Right cardiac atrium (tissue), 5 donors: ENCODE measurements at places on chromosomes 2 and 18.

GRCh38 chr2:1856922-1857321 is 112.6 kb upstream of the PXDN start:
- no peak for DNase-seq

- DNase-seq = no peak
Measured at GRCh38 chr2:130806370-130806769, 30.3 kb upstream of the ARHGEF4 start.

- no peak for DNase-seq
Measured at GRCh38 chr2:38997781-38998180, 108.1 kb downstream of the ARHGEF33 start.

- no peak for DNase-seq
Measured at GRCh38 chr2:111710085-111710484, 173.9 kb downstream of the ANAPC1 start.

DNA sequence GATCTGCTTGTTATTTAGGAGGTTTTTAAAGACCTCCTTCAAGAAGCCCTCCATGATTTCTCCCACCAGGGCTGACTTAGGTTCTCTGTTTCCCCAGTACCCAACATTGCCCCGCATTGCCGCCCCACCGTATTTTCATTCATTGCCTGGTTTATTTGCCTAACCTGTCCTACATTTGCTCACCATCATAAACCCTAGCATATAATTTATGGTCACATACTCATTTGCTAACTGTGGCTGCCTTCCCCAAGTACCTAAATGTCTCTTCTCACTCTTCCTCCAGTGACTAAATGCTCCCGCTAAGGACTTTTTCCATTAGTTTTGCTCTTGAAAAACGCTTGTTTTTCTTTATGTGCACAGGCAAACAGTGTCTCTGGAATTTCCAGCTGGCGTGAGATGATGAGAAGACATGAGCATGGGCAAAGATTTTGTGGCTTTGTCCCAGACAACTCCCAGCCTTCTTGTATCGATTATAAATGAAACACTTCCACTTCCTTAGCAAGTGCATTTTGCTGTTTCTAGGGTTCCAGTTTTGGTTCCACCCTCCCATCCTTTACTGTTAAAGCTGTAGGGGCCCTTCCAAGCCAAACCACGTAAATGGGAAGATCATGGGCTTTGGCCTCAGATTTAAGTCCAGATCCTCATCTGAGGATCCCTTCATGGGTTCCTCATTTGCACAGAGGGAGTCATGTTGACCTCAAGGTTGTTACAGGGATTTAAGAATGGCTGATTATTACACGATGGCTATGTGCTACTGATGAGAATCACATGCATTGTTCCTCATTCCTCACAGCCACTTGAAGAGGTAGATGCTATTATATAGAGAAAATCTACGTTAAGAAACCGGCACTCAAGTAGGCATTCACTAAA is 21.0 kb upstream of the ARMC9 start:
- DNase-seq = no peak

DNA sequence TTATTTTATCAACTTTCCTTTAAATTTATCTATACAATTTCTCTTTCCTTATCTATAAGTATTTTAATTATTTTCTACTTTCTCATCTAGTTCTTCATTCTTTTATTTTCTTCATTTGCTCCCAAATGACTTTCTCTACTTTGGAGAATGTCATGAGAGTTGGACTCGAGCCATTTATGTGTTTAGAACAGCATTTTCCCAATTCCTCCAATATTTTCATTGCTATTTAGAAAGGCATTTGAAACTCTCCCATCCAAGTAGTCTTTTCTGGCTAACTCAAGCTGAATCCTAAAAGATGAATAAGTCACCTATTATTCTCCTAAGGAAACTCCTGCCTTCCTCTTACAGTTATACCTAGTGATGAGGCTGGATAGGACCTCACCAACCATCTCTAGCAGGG is 15.8 kb upstream of the FEZ2 start:
- DNase-seq = no peak

DNA sequence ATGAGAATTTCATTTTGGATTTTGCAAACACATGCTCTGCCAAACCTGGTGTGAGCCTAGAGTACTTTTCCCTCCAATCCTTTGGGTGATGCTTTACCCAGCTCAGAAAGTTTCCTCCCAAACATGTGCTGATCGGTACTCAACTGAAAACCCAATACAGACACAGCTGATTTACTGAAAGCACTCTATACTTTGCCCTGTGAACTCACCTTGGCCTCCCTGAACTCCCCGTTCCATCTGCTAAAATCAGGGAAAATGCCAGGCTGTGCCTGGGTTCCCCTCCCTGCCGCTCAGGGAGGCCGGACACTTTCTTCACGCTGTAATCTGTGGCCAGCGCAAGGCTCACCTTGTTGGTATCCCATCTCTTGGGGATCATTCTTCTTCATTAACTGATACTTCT is 391.2 kb downstream of the CBLN2 start:
- DNase-seq = no peak

DNA sequence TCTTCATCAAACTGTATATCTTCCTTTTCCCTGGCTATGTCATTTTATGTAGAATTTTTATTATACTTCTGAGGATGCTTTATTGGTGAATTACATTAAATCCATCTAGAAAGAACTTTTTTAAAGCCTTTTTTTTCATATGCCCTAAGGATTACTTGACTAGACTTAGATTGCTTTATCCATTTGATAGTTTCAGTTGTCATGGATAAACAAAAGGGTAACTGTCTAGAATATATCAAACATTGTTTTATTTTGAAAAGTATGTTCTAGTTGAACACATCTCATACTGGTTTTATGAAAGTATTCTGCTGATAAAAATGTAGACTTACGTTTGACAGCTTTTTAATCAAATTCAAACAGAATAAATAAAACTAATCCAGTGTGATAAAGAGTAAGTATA is 639.8 kb downstream of the ARHGAP15 start:
- no peak for DNase-seq

DNA sequence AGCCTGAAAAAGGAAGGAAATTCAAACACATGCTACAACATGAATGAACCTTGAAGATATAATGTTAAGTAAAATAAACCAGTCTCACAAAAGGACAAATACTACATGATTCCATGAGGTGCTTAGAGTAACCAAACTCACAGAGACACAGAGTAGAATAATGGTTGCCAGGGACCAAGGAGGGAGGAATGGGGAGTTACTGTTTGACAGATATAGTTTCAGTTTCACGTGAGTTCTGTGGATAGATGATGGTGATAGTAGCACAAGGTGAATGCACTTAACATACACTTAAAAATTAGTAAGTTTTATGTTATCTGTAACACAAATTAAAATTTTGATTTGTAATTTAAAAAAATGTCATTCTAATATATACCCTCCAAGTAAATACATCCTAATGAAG is 106.9 kb upstream of the ACVR1C start:
- no peak for DNase-seq

- DNase-seq = no peak
Measured at GRCh38 chr18:54440292-54440691, 82.6 kb downstream of the C18orf54 start.

GRCh38 chr2:96344011-96344410 is 8.4 kb downstream of the NCAPH start:
- DNase-seq = no peak

- DNase-seq = no peak
Measured at GRCh38 chr2:216959433-216959832, 99.6 kb upstream of the TNP1 start.

GRCh38 chr2:14536976-14537375 is 95.5 kb upstream of the LRATD1 start:
- DNase-seq = no peak

- no peak for DNase-seq
Measured at GRCh38 chr2:7719876-7720275, 802.7 kb downstream of the RNF144A start.
